ENCODE measurements at places on chromosomes 12 and 14. TPM values are rescaled to one million over a fixed set of nuclear protein-coding genes. Genes with fewer than 3 reads are reported as not detected.

Gene TCL1B
- not detected for total RNA-seq

Gene TPH2
- not detected for total RNA-seq

- peaks cover 32% of the 10 kb centered on the region for H3K4me1 ChIP-seq
- H3K36me3 ChIP-seq: peaks cover 7% of the 10 kb centered on the region
- no peak overlapping the region for H3K4me3 ChIP-seq
- peak overlapping the region; percentile 84 for H3K27ac ChIP-seq
Measured at GRCh38 chr14:95185767-95186392, 28.6 kb upstream of the DICER1 start.

- peak overlapping the region; percentile 94 for H3K27ac ChIP-seq
- no peak for DNase-seq
- peak overlapping the region; percentile 91 for H3K4me3 ChIP-seq
- H3K4me1 ChIP-seq: peaks cover 57% of the 10 kb centered on the region
Measured at GRCh38 chr14:73058922-73059673, 764 bp downstream of the RBM25 start.

DNA sequence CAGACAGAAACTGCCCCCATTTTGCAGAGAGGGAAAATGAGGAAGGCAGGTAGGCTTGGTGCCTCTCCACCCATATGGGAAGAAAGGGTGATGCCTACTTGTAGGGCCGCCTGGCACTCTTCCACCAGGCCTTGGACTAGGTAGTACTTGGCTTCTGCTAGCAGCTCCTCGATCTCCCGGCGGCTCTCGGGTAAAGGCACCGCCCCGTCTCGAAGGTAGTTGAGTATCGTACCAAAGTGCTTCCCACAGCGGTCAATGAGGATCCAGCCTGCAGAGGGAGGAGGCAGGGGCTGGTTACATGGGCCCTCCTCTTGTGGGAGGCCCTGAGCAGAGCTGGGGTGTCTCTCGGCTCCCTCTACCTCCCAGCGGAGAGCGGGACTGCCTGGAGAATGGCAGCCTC, 16.6 kb downstream of the KCTD10 start:
- H3K27me3 ChIP-seq: no peaks in the 10 kb centered on the region
- peak overlapping the region; percentile 48 for H3K27ac ChIP-seq
- no peak overlapping the region for H3K4me3 ChIP-seq
- no peak for DNase-seq
- H3K36me3 ChIP-seq: peaks cover 47% of the 10 kb centered on the region

GRCh38 chr14:35821564-35822411, 4.3 kb upstream of the BRMS1L start:
- H3K4me3 ChIP-seq: no peak overlapping the region
- no peaks in the 10 kb centered on the region for H3K27me3 ChIP-seq
- no peak overlapping the region for H3K27ac ChIP-seq
- H3K36me3 ChIP-seq: no peaks in the 10 kb centered on the region
- H3K4me1 ChIP-seq: no peaks in the 10 kb centered on the region

Data from stomach (tissue), 19 donors.